ENCODE measurements at places on chromosomes 7 and 10.

GRCh38 chr7:106552645-106553445, 108.1 kb downstream of the CCDC71L start:
- no peak for DNase-seq

- no peak for DNase-seq
These were observed 756.2 kb downstream of the GATA3 start for GRCh38 chr10:8810677-8811076.

DNA sequence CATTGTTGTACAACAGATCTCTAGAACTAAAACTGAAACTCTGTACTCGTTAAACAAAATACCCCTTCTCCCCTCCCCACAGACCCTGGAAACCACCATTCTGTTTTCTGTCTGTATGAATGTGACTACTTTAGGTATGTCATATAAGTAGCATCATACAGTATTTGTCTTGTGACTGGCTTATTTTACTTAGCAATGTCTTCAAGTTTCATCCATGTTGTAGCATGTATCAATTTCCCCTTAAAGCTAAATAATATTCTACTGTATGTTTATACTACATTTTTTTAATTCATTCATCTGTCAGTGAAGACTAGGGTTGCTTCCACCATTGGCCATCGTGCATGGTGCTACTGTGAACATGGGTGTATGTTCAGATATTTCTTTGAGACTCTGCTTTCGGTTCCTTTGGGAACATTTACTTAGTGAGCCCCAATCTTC, 71.2 kb upstream of the RPA3 start:
- DNase-seq, result no peak

DNA sequence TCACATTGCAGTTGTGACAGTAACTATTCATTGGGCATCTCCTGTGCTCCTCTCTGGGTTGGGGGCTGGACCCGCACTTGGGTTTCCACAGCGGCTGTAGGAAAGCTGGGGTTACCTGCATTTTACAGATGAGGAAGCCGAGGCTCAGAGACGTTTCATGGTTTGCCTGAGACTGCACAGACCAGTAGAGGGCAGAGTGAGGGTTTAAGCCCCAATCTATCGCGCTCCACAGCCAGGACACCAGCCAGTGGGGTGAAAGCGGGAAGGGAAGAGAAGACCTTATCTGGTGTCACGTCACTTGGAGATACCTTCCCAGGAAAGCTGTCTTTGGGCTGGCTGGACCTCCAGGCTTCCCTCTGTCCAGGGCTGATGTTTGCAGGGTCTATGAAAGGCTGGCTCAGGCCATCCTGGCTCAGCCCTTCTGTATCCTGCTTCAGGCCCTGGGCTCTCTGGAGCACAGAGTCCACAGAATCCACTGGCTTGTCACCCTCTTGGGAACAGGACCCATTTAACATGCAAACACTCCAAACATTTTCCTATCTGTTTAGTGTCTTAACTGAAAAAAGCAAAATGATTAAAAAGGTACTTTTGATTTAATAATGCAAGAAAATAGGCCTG, 167.7 kb downstream of the EMX2 start:
- DNase-seq, result no peak

DNA sequence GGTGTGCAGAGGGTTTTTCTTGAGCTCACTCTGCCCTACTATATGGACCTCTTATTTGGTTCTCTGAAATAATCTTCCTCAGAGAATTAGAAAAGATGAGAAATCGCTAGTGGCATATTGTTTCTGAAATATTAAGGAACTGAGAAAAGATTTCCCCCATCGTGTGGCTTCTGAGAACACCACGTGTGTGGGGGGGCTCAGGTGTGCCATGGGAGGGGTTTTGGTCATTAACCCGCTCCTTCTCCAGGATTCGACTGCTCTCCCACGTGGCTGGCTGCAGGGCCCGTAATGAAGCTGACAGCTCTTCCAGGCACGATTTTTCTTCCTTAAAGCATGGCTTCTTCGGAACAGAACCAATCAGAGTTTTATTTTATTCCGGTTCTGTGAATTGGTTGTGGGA, 67.7 kb downstream of the XRCC2 start:
- no peak for DNase-seq
